ENCODE measurements at places on chromosomes 6 and 20.

GRCh38 chr6:107965746-107966145 lies 7.7 kb upstream of the SEC63 start:
- DNase-seq, result no peak

GRCh38 chr6:33641144-33641543 lies 20.0 kb downstream of the ITPR3 start:
- DNase-seq, result no peak

GRCh38 chr6:40499215-40499614 lies 87.9 kb downstream of the LRFN2 start:
- DNase-seq, result no peak

DNA sequence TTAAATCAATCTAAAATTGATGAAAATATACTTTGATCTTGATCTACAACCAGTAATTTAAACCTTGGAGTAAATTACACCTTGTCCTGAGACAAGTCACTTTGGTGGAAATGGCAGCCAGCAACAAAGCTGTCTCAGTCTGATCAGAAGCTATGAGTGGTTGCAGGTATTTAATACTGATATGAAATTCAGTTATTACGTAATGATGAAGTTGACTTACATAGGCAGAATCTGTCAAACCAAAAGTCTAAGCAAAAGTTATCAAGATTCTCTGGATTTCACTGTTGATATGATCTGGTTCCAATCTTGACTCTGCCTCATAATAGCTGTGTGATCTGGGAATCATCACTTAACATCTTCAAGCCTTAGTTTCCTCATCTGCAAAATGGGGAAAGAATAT lies 27.6 kb upstream of the GSTA5 start:
- DNase-seq, result no peak

DNA sequence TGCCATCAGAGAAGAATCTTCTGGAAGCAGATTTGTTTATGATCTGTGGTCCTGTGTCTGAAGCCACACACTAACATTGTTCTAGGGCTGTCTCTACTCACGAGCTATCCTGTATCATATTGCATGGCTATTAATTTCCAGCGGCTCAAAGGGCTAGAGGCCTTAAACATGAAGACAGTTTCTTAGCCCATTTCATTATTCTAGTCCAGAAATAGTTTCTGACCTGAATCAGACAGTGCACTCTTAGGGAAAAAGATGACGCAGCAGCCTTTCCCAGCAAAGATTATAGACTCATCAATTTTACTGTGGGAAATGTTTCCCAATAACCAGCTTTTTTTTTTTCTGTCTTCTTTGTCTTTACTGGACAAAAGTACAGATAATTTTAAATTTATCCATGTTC lies 105.3 kb upstream of the SUPT3H start:
- no peak for DNase-seq

GRCh38 chr6:29680904-29681303 lies at the start of gene ZFP57:
Gene ZFP57, minus strand, starts transcription at chr6:29681152. Its CDS starts 4,149 bp downstream, at chr6:29677003.
- DNase-seq, result no peak

GRCh38 chr6:81844686-81845085 lies 92.2 kb upstream of the TENT5A start:
- no peak for DNase-seq

- DNase-seq, result no peak
Observed at GRCh38 chr20:44583157-44583556, 778 bp downstream of the PKIG start.

DNA sequence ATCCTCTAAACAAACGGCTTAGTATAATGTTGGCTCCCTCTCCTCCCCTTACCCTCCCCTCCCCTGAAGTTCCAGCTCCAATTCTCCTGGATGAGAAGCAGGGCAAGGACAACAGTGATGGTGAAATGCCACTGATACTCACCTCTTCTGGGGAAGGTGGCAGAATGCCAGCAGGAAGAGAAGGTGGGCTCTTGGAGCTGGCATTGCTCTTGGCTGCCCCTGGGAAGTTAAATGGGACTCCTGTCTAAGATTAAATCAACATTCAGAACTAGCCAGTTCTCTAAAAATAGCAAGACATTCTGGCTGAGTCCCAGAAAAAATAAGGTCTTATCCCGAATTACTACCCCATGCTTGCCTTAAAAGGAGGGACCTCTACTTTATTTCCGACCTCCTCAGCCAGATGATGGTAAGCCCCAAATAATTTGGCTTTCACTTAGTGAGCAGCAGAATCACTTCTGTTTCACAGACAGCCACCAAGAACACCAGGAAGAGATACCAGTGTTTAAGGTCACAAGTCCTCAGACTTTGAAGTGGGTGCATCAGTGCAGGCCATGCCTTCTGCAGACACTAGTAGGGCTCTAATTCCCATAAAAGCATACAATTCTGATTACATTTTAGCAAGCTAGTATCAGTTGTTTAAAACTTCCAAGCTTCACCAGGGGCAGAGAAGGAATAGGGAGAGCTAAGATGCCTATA lies 46.0 kb upstream of the IL17A start:
- DNase-seq, result no peak

- no peak for DNase-seq
Observed at GRCh38 chr6:139425780-139426179, 51.3 kb upstream of the CITED2 start.

GRCh38 chr6:52536424-52536916 lies 40.4 kb downstream of the TRAM2 start:
- no peak for DNase-seq

DNA sequence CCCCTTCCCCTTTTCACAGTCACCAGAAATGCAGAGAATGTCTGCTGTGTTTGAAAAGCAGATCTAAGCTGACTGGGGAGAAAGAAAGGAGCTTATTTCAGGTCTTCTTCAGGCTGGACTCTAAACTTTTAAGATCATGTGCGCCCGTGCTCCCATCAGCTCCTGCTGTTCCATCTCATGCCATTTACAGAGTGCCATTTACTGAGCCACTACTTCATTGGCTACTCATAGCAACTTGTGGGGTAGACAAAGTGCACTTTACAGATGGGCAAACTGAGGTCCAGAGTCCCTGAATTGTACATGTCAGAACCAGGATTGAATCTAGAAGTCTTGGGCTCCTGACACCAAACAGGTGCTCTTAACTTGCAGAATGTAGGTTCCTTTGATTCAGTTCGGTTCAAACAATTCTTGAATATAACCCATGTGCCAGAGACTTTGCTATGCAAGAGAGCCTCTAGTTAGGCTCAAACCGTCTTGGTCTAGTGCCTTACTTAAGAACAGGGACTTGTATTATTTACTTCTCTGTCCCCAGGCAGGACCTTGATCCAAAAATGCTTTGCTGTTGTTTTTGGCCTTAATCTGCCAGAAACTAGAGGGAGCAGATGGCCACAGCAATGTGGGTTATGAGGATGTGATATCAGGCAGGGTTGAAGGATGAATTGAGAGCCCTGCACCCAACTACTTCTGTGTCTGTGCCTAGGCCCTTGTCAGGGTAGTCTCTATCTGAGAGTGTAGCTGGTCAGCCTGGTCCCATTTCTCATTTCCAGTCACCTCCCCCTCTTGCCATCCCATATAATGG lies 56.4 kb downstream of the RALY start:
- DNase-seq, result no peak

- DNase-seq, result no peak
Observed at GRCh38 chr6:85460921-85461797, 11.3 kb downstream of the NT5E start.

DNA sequence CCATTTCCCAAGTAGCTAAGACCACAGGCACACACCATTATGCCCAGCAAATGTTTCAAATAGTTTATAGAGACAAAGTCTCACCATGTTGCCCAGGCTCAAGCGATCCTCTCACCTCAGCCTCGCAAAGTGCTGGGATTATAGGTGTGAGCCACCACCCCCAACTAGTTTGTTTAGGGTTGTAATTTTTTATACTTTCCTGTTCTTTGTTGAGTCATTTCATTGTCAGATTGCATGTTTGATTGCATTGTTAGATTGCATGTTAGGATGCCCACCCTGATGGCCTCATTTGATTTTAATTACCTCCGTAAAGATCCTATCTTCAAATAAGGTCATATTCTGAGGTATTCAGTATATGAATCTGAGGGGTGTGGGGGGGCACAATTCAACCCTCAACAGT lies 73.3 kb upstream of the SASH1 start:
- DNase-seq, result no peak

DNA sequence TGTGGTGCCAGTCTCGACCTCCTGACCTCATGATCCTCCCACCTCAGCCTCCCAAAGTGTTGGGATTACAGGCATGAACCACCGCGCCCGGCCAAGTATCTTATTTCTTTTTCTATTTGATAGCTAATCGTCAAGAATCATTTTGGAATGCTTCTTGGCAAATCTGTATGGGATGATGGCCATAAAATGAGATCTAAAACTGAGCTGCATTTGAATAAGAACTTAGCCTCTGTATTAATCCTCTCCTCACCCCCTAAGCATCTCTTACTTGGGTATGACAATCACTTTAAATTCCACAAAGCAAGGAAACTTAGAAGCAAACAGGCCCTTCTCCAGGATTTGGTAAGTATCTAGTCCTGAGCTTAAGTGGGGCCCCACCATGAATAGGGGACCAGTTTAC lies 108.9 kb upstream of the BTBD3 start:
- DNase-seq, result no peak

DNA sequence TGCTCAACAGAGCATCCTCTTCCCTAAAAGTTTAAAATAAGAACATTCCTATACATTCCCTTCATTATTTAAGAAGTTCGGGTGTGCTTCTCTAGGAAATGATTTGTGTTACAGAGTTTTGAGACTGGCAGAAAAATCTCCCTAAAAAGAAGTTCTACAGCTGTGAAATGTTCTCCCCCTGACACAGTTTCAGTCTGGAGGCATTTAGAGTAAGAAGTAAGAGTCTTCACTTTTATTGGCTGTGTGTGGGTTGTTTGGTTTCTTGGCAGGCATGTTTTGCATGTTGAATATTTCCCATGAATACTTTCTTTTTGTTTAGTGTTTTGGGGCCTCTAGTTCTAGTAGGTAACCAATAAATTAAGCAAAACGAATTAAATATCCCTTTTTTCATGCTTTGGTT lies 195.9 kb downstream of the TENT5A start:
- no peak for DNase-seq

- no peak for DNase-seq
Observed at GRCh38 chr6:168181876-168182275, 102.9 kb upstream of the FRMD1 start.

GRCh38 chr6:72042088-72042487 lies 155.7 kb downstream of the RIMS1 start:
- no peak for DNase-seq

GRCh38 chr6:129448965-129449364 lies 261.0 kb downstream of the ARHGAP18 start:
- no peak for DNase-seq
